Bronchial smooth muscle cell (primary cell): ENCODE measurements at places on chromosomes 6 and 20. TPM values are rescaled to one million over a fixed set of nuclear protein-coding genes. Genes with fewer than 3 reads are reported as not detected.

CTCFL gene
- not detected in 2 replicates for total RNA-seq

ACAT2 gene
- 31.7 and 66.0 TPM in 2 replicates for total RNA-seq

RIMS1 gene
- 0.16 and 0.17 TPM in 2 replicates for total RNA-seq

CTSZ gene
- total RNA-seq, result 123 and 189 TPM in 2 replicates

CD40 gene
- 0.52 and 0.95 TPM in 2 replicates for total RNA-seq

NFATC2 gene
- under 0.01 and 0.09 TPM in 2 replicates for total RNA-seq
